ENCODE measurements at places on chromosomes 3 and 15.

- no peak for DNase-seq
Observed at GRCh38 chr3:169668072-169668956, 4.8 kb upstream of the MECOM start.

DNA sequence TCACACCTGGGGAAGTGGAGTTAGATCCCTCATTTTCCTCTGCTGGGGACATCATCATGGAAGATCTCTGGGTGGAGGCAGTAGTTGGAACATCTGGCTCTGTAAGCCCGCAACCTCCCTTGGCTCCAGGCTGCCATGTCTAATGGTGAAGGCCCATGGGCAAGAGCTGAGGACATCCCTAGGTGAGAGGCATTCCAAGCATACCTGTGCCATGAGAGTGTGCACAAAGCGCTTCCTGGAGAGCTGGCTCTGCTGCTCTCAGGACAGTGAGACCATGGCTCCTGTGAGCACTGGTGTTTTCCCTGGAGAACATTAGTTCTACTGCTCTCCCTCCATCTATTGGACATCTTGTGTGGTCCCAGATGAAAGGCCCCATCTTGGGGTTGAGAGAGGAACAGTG lies 7.7 kb downstream of the MAPKAPK3 start:
- no peak for DNase-seq

- DNase-seq: no peak
Observed at GRCh38 chr3:155065537-155065936, 14.6 kb upstream of the MME start.

DNA sequence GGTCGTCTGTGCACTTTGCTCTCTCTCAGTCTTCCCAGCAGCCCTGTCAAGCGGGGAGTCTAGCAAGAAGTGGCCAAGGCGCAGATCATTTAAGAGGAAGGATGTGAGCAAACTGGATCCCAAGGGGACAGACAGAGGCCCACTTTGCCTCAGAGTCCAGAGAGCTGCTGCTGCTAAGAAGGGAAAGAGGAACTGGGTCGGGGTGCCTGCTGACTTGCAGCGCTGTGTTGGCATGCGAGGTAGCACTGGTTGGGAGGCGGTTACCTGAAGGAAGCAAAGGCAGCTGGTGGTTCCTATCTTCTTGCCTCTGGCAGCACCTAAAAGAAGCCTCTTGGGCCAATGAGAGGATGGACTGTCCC lies 28.1 kb downstream of the SMAD3 start:
- no peak for DNase-seq

DNA sequence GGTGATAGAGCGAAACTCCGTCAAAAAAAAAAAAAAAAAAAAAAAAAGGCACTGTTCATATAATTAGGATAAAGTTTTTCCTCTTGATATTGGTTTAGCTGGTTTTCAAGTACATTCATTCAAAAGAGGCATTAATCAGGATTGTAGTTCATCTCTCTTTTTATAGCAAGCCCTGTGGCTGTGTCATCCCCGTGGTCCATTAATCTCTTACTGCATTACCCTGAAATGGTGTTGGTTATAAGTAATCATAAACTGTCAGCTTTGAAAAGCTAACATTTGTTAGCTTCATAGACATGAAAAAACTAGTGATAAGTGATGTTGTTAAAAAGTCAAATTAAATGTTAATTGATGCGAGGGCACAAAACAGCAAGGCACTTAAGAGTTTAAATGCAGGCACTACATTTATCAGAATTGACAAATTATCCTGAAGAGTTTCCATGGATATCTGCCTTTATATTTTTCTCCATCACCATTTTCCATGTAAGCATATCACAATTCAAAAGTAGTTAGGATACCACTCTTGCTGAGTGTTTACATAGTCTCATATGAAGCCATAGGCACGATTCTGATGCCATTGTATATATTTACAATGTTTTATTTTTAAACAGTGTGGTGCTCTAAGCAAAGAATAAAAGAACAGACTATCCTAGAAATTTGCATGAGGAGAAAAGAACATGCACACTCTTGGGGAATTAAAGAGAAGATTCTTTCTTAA lies 193.1 kb downstream of the OTOL1 start:
- no peak for DNase-seq

DNA sequence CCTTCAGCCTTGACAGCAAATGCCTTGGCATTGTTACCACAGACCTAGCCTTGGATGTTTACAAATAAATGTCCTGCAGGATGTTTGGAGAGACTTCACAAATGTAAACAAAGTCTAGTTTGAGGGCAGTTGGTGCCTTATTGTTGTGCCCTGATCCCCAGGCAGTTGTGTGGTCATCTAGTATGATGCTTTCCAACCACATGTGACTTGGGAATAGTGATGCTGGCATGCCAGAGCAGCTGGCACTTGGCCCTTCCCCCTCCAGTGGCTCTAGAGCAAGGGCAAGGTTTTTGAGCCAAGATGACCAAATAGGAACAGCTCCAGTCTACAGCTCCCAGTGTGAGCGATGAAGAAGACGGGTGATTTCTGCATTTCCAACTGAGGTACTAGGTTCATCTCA lies 258.2 kb downstream of the ADAMTS17 start:
- DNase-seq: no peak

DNA sequence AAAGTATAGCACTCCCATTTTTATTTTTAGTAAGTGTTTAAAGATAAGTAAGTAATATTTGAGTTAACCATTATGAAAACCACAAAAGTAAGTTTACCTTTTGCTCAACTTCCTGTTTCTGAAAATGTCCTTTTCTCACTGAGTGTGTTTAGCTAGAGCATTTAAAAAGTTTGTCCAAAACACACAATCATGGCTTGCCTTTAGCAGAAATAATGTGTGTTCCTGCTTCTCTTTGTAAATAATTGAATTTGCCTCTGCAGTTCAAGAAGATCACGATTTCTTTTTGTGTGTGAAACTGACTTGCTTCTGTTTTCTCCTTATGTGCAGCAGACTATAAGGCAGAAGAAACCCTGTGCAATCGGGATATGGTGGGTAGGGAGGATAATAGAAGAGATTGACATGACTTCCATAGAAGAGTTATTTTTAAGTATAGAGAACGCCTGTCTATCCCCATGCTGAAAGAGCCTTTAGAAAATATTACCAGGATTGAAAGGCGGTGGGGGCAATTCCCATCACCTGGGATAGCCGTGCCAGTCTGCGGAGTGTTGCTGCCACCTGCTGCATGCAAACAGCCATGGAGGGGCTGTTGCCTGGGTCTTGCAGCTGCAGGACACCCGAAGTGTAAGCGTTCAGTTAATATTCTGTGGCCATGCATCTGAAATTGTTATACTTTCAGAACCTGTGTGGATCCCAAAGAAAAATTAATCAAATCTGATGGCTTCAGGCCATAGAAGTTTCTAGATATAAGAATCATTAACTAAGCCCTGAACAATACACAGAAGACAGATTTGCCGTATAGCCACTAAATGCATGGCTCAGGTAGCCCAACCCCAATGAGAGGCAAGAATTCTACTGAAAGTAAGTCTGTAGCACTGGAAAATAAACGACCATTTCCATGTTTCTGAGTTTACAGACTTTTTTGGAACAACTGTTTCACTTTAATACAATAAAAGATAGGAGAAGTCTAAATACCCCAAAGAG lies 2.4 kb upstream of the CD96 start:
- DNase-seq: no peak

DNA sequence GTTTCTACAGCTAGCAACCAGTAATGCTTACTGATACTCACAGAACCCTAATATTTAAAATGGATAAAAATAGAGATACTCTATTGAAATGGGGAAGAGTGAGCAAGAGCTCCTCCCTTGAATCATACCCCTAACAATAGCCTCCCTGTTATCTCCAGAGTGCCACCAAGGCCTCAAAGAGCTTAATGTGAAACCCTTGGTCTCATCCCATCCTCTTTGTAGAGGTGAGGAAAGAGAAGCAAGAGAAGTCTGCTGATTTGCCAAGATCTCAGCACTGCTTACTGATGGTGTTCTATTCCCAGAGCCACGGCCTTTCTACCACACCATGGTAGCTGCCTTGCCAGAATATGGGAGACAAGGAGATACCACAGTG lies 463.4 kb upstream of the PROK2 start:
- DNase-seq: no peak

Measured in NCI-H446 treated with DMSO at 0.1 percent for 48 hours (cell line).